ENCODE measurements at places on chromosomes 5 and 9. TPM values are rescaled to one million over a fixed set of nuclear protein-coding genes. Genes with fewer than 3 reads are reported as not detected.
A peak's percentile ranks its signal among the peaks of the same experiment; 100 is the strongest.

The CCL27 gene
- total RNA-seq = not detected

The MAP1B gene
- total RNA-seq = 0.78 TPM

The MELK gene
- 68.4 TPM for total RNA-seq

The GRXCR2 gene
- not detected for total RNA-seq

The PLAA gene
- total RNA-seq = 32.3 TPM

The PFN3 gene
- total RNA-seq = not detected

The LHX6 gene
- total RNA-seq = not detected

The MORN5 gene
- total RNA-seq = not detected

- H3K36me3 ChIP-seq = no peaks in the 10 kb centered on the region
- no peaks in the 10 kb centered on the region for H3K4me1 ChIP-seq
- no peak overlapping the region for H3K4me3 ChIP-seq
- DNase-seq = no peak
These were observed 523.0 kb upstream of the CDH9 start for GRCh38 chr5:27561408-27561807.

- H3K36me3 ChIP-seq = no peaks in the 10 kb centered on the region
- no peaks in the 10 kb centered on the region for H3K4me1 ChIP-seq
- no peaks in the 10 kb centered on the region for H3K27me3 ChIP-seq
- no peak overlapping the region for H3K27ac ChIP-seq
These were observed 591.8 kb upstream of the ADAMTS16 start for GRCh38 chr5:4548341-4548740.

DNA sequence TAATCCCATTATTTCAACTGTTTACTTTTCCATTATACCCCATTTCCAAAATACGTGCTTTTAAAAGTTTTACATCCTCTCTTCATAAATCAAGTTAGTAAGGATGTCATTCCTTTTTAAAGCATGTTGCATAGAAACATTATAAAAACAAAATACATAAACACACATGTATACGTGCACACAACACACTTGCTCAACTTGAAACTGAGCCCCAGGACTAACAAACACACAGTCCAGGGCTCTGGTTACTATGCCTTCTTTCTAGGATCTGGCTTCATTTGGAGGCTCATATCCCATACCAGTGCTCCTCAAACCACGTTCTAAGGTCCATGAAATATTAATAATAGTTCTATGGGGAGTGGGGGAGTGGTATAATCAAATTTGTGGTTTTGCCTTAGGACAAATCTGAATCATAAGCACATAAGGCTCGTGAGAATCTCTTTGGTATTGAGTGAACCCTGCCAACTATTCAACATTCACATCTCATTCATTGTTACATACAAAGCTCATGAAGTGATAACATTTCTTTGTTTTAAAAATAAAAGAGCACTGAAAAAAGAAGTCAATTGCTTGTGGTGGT, 55.2 kb downstream of the NFIB start:
- no peak overlapping the region for H3K27ac ChIP-seq
- H3K4me3 ChIP-seq = no peak overlapping the region
- H3K4me1 ChIP-seq = no peaks in the 10 kb centered on the region
- H3K27me3 ChIP-seq = no peaks in the 10 kb centered on the region

GRCh38 chr5:117692606-117693005, 1118.0 kb upstream of the SEMA6A start:
- no peaks in the 10 kb centered on the region for H3K4me1 ChIP-seq
- H3K27ac ChIP-seq = no peak overlapping the region
- no peak for DNase-seq
- no peaks in the 10 kb centered on the region for H3K27me3 ChIP-seq

DNA sequence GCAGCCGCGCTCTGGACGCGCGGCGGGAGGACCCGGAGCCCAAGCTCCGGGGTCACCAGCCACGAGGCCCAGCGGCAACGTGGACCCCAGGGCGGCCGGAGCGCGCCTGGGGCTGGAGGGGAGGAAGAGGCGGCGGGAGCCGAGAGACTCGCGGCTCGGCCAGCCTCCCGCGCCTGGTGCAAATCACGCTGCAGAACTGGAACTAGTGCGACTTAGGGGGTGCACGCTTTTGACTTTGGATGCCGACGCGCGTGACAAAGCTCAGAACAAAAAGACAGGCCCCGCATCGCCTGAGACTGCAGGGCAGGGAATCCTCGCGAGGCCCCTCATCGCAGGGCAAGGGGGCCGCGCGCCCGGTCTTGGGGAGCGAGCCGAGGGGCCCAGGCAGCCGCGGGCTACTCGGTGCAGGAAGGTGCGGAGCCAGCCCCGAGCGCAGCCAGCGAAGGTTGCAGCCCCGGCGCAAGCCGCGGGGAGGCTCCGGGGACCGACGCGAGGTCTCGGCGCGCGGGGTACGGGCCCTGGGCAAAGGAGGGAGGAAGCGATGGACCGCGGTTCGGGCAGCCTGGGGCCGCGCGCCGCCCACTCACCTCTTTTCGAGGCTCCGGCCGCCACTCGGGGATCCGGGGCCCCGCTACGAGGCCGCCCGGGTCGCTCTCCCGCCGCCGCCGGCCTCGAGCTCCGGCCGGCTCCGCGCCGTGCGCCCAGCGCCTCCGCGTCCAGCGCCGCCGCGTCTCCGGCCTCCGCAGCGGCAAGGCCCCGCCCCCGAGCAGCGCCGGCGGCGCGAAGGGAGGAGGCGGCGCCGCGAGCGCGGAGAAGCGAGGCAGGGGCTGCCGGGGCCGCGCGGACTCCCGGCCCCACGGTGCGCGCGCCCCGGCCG, at the start of gene GOLM1:
Gene GOLM1 (minus strand): TSS at position 735 of the 877 bp plus-strand sequence. CDS start 20,238 bp downstream, outside the sequence.
- peak; percentile 47 for DNase-seq
- no peaks in the 10 kb centered on the region for H3K36me3 ChIP-seq
- peaks cover 38% of the 10 kb centered on the region for H3K27me3 ChIP-seq

- H3K4me1 ChIP-seq = no peaks in the 10 kb centered on the region
- H3K27ac ChIP-seq = no peak overlapping the region
- H3K4me3 ChIP-seq = no peak overlapping the region
- no peak for DNase-seq
- H3K36me3 ChIP-seq = no peaks in the 10 kb centered on the region
- H3K27me3 ChIP-seq = peaks cover 2% of the 10 kb centered on the region
These were observed 112.3 kb downstream of the SLC28A3 start for GRCh38 chr9:84228130-84228720.

GRCh38 chr9:126236273-126236672, 90.4 kb upstream of the MVB12B start:
- peaks cover 3% of the 10 kb centered on the region for H3K27me3 ChIP-seq
- no peak overlapping the region for H3K27ac ChIP-seq
- no peaks in the 10 kb centered on the region for H3K4me1 ChIP-seq
- H3K4me3 ChIP-seq = no peak overlapping the region
- H3K36me3 ChIP-seq = no peaks in the 10 kb centered on the region

DNA sequence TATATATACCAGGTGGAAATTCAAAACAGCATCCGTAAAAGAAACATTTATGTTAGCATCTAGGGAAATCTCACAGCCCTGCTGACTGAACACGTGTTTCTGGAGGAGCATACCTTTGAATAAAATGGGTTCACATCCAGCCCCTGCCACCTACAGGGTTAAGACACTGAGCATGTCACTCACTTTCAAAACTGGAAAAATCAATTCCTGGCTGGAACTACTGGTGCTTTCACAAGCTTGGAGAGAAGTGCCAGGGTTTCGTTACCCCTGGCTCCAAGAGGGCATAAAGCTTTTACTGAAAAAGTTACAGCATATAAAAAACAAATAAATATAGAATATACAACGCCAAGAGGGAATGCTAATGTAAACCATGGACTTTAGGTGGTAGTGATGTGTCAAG, 48.0 kb downstream of the SERINC5 start:
- H3K4me3 ChIP-seq = no peak overlapping the region
- peak overlapping the region; percentile 60 for H3K27ac ChIP-seq
- no peaks in the 10 kb centered on the region for H3K27me3 ChIP-seq
- H3K4me1 ChIP-seq = peaks cover 91% of the 10 kb centered on the region
- H3K36me3 ChIP-seq = peaks cover 7% of the 10 kb centered on the region
- no peak for DNase-seq

GRCh38 chr5:115838885-115839518, 2.4 kb downstream of the ATG12 start:
- DNase-seq = peak; percentile 43
- peaks cover 41% of the 10 kb centered on the region for H3K4me1 ChIP-seq
- H3K4me3 ChIP-seq = peak overlapping the region; percentile 45
- no peaks in the 10 kb centered on the region for H3K27me3 ChIP-seq
- H3K36me3 ChIP-seq = peaks cover 29% of the 10 kb centered on the region

DNA sequence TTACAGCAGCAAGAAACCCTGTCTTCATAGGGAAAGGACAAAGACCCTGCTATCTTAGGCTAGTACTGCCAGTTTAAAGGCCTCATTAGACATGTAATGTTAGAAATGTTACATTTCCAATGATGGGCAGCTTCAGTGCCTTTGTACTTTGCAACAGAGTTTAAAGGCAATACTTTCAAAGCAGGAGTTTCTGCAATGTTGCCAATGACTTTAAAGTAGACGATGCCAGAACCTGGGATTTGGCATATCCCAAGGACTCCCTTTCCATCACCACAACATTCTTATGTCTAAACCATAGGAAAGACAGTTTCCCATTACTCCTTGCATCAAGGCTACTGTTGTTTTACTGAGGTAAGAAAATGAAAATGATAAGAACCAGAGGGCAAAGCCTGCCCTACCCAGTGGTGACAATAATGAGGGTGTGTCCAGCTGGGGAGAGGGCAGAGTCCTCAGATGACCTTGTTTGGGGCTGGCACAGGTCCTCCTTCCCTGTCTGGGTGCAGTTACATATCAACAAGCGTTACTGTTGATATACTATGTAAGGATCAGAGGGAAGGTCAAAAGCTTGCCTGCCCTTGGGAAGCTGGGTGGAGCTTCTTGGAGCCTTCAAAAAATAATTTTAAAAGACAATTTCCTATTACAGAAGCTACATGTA, 27.5 kb upstream of the MLANA start:
- no peak overlapping the region for H3K4me3 ChIP-seq
- peaks cover 3% of the 10 kb centered on the region for H3K36me3 ChIP-seq
- no peaks in the 10 kb centered on the region for H3K27me3 ChIP-seq
- H3K27ac ChIP-seq = no peak overlapping the region
- no peaks in the 10 kb centered on the region for H3K4me1 ChIP-seq
- no peak for DNase-seq

- DNase-seq = peak; percentile 84
- no peak overlapping the region for H3K4me3 ChIP-seq
- no peaks in the 10 kb centered on the region for H3K36me3 ChIP-seq
- H3K27me3 ChIP-seq = no peaks in the 10 kb centered on the region
- peaks cover 24% of the 10 kb centered on the region for H3K4me1 ChIP-seq
- no peak overlapping the region for H3K27ac ChIP-seq
These were observed 117.8 kb downstream of the PTTG1 start for GRCh38 chr5:160539431-160539830.

DNA sequence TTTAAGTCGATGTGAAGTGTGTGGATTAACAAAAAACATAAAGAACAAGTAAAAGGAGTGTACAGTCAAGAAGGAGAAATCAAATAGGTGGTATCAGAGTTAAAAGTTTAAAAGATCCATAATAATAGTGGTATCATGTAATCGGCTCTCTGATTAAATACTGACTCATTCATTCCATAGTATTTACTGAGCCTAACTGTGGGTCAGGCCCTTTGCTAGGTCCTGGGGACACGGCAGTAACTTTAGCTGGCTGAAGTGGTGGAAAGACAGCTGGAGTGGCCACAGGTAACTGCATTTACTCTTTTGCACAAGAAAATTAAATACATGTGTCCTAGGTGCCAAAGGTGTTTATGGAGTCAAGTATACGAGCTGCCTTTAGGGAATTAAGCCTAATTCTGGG, 124.0 kb downstream of the GNAQ start:
- H3K4me1 ChIP-seq = peaks cover 44% of the 10 kb centered on the region
- peaks cover 6% of the 10 kb centered on the region for H3K36me3 ChIP-seq
- no peak overlapping the region for H3K4me3 ChIP-seq
- DNase-seq = no peak

GRCh38 chr5:168209997-168210396, 81.4 kb upstream of the WWC1 start:
- no peaks in the 10 kb centered on the region for H3K36me3 ChIP-seq
- H3K27me3 ChIP-seq = peaks cover 3% of the 10 kb centered on the region
- H3K4me1 ChIP-seq = no peaks in the 10 kb centered on the region
- H3K27ac ChIP-seq = no peak overlapping the region
- no peak overlapping the region for H3K4me3 ChIP-seq

DNA sequence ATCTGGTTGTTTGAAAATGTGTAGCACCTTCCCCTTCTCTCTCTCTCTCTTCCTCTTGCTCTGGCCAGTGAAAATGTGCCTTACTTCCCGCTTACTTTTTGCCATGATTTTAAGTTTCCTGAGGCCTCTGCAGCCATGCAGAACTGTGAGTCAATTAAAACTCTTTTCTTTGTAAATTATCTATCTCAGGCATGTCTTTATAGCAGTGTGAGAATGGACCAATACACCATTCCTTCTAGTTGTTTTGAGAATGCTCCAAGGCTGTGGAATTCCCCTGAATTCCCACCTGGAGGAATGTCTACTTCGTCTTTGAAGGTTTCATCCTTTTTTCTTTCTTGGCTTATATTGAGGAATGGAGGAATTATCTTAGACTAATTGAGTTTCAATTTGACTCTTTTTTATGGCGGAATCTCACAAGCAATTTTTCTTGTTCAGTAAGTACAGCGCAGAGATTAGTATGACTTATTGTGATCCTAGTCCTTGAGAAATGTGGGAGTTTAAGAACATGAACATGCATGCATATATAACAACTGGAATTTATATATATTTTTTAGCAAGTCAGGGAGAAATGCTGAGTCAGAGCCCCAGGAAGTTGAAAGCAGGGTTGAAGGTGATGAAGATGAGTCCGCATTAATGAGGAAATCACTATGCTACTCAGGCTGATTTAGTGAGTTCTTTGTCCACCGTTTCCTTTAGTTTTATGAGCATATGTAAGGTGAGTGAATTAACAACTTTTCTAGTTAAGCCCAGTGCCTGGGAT, 488.1 kb upstream of the ADAMTS16 start:
- no peak overlapping the region for H3K27ac ChIP-seq
- no peaks in the 10 kb centered on the region for H3K4me1 ChIP-seq
- no peaks in the 10 kb centered on the region for H3K27me3 ChIP-seq
- H3K36me3 ChIP-seq = no peaks in the 10 kb centered on the region
- no peak overlapping the region for H3K4me3 ChIP-seq

DNA sequence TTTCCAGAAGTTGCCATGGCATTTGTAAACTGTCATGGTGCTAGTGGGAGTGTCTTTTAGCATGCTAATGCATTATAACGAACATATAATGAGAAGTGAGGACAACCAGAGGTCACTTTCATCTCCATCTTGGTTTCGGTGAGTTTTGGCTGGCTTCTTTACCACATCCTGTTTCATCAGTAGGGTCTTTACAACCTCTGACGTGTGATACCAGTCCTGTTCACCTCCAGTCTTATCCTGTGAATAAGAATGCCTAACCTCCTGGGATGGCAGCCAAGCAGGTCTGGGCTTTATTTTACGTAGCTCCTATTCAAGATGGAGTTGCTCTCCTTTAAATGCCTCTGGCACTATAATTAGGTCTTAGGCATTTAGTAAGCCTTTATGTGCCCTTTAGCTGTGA, 20.4 kb upstream of the RFK start:
- peaks cover 25% of the 10 kb centered on the region for H3K4me1 ChIP-seq
- no peak overlapping the region for H3K4me3 ChIP-seq
- H3K27ac ChIP-seq = no peak overlapping the region
- H3K27me3 ChIP-seq = no peaks in the 10 kb centered on the region
